ENCODE measurements at places on chromosomes 2 and 18.

DNA sequence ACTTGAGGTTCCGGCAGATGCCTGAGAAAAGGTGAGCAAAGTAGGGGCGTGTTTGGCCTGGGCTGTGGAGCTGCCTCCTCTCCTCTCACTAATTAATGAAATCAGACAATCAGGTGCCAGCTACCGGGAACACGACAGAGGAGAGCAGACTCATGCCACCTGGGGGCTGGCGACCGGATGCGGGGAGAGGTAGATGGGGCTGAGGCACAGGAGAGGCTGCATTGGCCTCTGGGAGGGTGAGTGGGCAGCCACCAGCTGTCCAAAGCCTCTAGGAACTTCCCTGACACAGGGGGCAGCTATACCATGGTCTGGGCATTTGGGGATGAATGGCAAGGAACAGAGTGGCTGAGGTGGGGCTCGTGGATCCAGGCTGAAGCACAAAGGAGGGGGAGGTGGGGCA, 25.0 kb downstream of the FBXO41 start:
- DNase-seq, result no peak

- DNase-seq, result no peak
Observed at GRCh38 chr2:176967911-176968450, 244.6 kb upstream of the HNRNPA3 start.

DNA sequence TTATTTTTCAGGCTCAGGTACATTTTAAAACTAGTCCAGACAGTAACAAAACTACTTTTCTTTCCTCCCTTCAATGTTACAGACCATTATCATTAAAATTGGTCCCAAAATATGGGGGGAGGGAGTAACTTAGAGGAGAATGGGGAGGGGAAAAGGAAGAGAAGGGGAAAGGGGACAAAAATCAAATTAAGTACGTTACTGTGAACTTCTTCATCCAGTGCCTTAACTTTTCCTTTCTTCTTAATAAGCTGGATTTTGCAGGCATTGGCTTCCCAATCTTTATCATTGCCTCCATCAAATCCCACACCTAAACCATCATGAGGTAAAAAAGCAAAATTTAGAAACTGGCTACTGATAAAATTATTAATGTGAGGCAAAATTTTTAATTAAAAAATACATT, 17.2 kb downstream of the GFPT1 start:
- no peak for DNase-seq

DNA sequence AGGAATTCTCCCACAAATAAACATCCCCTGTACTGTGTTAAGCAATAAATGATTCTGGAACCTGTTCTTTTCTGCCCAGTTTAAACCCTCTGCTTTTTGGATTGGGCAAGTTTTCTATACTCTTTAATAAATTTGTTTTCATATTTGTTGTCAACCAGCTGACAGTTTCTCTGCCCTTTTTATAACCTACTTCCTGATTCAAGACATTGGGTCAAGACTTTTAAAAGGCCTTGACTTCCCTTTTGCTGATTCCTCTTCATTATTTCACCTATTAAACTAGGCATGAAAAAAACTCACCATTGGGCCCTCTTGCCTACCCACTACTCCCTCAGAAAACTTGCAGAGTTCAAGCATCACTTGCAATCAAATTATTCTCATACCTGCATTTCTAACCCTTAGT, 459.5 kb downstream of the ARHGAP15 start:
- DNase-seq, result no peak

- DNase-seq, result no peak
Observed at GRCh38 chr2:112634153-112634873, 11.4 kb upstream of the SLC20A1 start.

DNA sequence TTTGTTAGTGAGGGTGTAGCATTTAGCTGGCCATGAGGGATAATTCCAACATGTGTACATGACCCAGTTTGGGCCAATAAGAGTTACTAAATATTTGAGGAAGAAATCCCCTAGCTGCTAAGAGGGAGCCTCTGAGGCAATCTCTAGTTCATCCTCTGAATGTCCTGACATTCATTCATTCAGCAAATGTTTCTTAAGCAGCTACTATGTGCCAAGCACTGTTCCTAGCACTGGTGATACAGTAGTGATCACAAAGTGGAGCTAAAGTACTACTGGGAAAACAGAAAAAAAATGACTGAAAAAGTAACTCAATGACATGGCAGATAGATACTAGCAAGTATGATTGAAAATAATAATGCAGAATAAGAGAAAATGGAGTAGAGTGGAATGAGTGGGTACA, 79.8 kb upstream of the PID1 start:
- DNase-seq, result no peak

DNA sequence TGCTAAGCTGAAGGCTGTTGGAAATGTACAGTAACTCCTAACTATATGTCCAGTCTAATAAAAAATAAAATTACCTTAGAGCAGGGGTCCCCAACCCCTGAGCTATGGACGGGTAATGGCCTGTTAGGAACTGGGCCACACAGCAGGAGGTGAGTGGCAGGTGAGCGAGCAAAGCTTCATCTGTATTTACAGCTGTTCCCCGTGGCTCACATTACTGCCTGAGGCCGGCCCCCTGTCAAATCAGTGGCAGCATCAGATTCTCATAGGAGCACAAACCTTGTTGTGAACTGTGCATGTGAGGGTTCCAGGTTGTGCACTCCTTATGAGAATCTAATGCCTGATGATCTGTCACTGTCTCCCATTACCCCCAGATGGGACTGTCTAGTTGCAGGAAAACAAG, 73.1 kb upstream of the CXCR4 start:
- no peak for DNase-seq

DNA sequence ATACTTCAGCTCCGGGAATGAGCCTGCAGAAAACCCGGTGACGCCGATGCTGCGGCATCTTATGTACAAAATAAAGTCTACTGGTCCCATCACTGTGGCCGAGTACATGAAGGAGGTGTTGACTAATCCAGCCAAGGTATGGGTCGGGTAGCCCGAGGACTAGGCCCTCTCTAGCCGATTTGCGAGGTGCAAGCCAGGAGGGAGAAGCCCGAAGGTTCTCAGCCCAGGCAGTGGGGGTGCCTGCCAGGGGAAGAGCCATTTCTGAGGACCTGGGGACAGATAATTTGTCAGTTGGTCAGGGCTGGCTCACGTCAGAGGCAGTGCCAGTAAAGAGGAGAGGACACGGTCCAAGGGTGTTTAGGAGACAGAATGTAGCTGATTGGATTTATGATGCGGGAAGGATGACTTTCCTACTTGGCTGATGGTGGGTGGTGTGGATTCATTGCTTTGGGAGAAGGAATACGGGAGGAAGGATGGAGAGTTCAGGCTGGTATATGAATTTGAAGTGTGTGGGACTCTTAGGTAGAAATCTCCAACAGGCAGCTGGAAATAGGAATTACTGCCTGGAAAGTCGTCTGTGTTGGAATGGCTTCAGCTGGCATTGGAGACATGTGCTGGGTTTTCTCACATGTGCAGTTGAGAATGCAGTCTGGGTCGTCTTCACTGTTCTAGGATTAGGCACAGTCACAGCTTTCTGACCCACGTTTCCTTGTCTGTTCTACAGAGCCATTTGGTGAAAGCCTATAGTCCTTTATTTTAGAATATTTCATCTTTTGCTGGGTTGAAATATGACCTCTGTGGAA, 874 bp downstream of the NDUFAF7 start:
- no peak for DNase-seq

- DNase-seq, result peak; percentile 44
Observed at GRCh38 chr18:3525870-3526420, 76.0 kb downstream of the TGIF1 start.

DNA sequence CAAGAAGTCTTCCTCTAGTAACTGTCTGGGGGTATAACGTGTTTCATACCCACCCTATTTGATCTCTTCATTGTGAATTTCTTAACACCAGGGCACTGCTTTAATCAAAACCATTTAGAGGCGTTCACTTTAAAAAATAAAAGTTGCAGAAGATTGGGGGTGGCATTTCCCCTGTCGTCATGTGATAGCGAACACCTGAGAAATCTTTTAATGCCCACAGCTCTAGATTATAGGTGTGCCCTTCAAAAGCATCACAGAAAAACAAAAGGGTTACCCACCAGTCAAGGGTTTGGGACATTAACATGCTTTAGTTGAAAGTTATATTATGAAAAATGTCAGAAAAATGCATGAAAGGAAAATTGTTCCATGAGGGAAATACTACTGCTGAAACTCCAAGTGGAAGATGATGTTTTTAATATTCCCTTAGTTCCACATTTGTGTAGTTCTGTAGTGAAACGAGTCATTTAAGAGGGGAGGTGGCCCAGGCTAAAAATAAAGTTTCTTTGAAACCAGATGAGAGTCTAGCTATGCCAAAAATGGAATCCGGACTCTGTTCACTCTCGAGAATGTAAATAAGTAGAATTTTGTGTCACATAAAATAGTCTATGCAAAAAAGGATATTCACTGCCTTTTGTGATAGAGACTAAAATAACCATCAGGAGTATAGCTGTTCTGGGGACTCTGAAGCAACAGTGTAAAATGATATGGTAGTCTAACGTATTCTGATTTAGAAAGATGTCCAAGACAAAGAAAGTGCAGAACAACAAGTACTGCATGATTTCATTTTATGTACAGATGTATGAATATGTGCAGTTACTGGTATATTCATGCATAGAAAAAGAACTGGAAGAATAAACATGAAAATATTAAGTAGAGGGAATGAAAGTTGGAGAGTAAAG, 95.3 kb downstream of the TMEM247 start:
- no peak for DNase-seq

Measured in activated naive CD4-positive, alpha-beta T cell treated with Interleukin-2 at 50 U/mL for 16 hours (primary cell).